Coronary artery (tissue), 2 donors: ENCODE measurements at places on chromosomes 11 and 22.

DNA sequence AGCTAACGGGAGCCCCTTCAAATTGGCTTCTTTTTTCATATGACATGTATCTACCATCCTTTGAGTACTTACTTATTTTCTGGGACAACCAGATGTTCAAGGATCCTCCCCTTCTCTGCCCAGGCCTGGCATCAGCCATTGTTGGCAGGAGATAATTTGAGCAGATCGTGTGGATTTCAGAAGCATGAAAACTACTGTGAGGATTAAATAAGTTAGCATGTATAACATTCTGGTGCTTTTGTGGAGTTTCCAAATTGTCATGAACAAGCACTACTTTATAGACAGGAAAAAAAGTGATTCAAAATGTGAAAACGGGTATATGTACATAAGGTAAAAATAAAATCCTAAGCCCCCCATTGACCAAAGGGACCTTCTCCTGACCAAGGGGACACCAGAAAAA lies 2.1 kb upstream of the NADSYN1 start:
- no peak for DNase-seq

DNA sequence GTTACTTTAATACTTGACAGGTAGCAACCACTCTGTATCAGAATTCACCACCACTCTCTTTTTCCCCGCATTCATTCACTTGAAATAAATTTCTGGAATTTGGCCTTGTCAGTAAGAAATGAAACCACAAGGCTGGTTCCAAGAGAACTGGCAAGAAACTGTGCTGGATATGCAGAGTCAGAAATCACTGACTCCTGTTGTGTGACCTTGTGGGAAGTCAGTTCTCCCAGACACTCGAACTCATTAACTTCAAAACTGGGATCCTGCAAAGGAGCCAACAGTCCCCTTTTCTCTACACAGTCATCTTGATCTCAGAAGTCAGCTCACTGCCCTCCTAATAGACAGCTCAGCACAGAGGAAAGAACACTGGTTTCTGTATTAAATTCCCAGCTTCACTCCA lies 142.7 kb downstream of the LRRC4C start:
- no peak for DNase-seq

- DNase-seq = peak; percentile 94
Observed at GRCh38 chr11:353179-353873, 16.0 kb upstream of the B4GALNT4 start.

DNA sequence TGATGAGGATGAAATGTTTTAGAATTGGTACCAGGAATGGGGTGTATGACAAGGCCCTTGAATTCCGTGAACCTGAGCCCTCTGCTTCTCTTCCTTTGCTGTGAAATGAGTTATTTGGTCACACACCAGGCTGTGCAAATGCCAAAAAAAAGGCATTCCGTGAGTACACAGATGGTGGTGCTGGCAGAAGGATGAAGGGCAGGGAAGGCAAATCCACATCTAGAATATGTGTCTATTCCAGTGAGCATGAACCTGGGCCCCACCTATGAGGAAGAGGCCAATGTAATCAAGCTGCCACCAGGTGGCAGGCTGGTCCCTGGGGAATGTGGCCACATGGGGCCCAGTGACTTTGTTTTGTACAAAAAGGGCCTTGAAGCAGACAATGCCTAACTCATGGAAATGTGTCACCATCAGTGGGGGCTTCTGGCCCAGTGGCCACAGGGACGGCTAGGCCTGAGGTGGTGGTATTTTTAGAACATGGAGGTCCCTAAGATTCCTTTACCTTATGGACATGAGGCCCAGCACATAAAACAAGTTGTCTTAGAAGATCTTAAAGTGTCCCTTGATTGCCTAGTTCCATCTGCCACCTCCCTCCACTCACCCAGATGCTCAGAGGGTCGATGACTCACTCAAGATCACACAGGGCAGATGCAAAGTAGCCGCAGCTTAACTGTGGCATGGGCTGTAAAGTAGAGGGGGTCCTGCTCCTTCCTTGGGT lies 3.9 kb upstream of the RNF215 start:
- no peak for DNase-seq

- no peak for DNase-seq
Observed at GRCh38 chr11:1406571-1407485, 17.1 kb downstream of the BRSK2 start.

GRCh38 chr11:80188076-80188627 lies 747.3 kb upstream of the TENM4 start:
- DNase-seq = no peak

GRCh38 chr11:85180528-85180927 lies 446.6 kb downstream of the DLG2 start:
- no peak for DNase-seq
